ENCODE measurements at places on chromosomes 6 and 20.

DNA sequence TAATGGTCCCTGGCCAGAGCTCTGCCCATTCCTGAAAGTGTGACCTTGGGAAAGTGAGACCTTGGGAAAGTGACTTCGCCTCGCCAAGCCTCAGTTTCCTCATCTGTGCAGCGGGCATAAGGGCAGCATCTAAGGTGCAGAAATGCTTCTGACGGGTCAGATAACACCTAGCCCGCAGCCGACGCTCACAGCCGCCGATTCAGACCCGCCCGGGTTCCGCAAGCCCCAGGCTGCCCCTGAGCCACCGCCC lies 486 bp downstream of the FKBP1A start:
- DNase-seq, result peak; percentile 64

- no peak for DNase-seq
Observed at GRCh38 chr20:50283922-50284810, 93.5 kb downstream of the CEBPB start.

GRCh38 chr6:31686483-31686882 lies 5.6 kb upstream of the LY6G5C start:
- DNase-seq, result no peak

GRCh38 chr6:73308712-73309534 lies 45.2 kb downstream of the DPPA5 start:
- peak; percentile 82 for DNase-seq

GRCh38 chr6:89927791-89928550 lies 33.7 kb downstream of the GJA10 start:
- no peak for DNase-seq

DNA sequence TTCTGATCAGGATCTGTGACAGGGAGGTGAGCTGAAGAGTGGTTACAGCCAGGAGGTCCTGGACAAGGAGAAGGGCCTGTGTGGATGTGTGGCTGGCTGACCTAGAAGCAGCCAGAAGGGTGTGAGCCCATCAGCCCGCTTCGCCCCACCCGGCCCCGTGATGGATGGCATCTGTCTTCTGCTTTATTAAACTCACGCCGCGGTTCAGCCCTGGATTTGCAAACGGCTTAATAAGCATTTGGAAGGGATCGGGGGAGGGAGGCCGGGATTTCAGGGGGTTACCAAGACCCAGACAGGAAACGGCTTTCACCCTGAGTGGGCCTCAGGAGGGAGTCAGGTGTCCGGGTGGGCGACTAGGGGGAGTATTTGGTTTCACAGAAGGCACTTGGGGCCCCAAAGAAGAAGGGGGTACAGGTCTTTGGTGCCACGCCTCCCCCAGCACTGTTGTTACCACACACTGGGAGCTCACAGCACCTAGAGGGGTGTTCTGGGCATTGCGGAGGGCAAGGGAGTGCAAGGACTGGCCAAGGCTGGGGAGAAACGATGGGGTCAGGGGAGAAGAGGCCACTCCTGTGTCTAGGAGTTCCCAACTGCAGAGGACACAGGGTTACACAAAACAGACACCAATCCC lies 53.8 kb upstream of the FOXP4 start:
- DNase-seq, result no peak

DNA sequence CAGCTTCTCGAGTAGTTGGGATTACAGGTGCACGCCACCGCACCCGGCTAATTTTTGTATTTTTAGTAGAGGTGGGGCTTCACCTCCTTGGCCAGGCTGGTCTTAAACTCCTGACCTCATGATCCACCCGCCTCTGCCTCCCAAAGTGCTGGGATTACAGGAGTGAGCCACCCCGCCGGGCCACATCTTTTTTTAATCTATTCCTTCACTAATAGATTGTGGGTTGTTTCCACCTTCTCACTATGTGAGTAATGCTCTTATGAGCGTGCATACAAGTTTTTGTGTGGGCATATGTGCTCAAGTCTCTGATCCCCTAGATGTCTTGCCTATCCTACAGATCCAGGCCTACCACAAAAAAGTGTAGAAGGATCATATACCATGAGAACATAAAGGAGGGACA lies 30.7 kb downstream of the CARMIL1 start:
- no peak for DNase-seq

DNA sequence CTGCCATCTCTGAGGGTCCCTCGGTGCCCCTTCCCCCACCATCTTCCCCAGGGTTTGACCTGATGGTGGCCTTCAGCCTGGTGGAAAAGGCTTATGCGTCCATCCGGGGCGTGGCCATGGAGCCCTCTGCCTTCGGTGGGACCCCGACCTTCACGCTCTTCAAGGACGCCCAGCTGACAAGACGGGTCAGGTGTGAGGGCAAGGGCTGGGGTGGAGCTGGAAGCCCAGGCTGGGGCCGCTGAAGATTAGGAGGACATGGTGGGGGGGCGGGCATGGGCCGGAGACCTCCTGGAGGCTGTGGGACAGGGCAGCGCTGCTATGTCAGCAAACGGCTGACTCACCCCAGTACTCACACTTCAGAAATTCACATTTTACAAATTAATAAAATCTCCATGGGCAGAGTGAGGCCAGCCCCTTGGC lies 23.5 kb downstream of the COL20A1 start:
- DNase-seq, result no peak

GRCh38 chr20:59515013-59515905 lies 89.1 kb upstream of the PHACTR3 start:
- DNase-seq, result peak; percentile 69

DNA sequence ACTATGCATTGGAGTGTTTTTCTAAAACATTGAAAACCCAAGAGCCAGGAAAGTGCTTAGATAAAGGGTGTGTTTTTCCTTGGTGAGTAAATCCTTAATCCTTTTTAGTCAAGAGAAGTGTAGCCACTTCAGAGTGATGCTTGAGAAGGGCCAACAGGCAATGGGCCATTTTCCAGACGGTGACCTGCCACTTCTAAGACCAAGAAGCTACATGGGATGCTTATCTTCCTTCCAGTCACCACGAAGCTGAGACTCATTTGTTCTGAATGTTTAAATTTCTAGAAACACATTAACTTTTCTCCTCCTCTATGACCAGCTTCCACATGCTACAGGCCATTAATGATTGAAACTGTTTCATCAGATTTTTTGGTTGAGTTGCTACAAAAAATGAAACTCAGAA lies 34.4 kb upstream of the NHSL1 start:
- no peak for DNase-seq
